ENCODE measurements at places on chromosomes 11 and 22.

DNA sequence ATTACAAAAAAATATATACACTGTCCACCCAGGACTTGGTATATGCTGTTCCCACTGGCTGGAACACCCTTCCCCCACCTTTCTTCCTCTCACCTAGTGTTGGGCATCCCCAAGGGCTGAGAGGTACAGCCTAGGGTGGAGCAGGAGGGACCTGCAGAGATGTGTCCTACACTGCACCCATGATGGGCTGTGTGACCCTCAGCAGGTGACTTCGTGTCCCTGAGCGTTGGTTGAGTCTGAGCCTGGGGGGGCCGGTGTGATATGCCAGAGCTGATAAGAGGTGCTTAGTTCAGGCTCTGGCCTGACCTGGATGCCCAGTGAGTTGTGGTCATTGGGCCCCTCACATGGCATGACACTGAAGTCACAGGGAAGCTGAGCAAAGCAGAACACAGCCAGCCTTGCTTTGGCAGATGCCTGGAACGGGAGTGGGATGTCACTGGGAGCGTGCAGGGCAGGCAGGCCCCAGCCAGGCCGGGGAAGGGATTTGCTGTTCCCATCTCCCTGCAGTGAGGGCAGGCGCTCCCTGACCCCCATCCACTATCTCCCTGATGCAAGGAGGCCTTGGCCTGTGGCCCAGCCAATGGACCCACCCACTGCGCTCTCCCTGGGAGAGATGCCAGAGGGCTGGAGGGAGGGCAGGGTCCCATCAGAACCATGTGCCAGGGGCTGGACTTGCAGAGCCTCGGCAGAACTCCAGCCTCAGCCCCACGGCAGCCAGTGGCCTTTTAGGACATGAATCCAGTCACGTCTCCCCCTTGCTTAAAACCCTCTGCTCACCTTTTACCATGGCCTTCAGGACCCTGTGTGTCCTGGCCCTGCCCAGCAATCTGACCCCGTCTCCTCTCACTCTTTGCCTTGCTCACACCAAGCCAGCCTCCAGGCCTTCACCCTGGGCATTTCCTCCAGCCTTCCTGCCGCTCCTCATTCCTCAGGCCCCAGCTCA, 138.9 kb downstream of the MN1 start:
- no peak for DNase-seq

DNA sequence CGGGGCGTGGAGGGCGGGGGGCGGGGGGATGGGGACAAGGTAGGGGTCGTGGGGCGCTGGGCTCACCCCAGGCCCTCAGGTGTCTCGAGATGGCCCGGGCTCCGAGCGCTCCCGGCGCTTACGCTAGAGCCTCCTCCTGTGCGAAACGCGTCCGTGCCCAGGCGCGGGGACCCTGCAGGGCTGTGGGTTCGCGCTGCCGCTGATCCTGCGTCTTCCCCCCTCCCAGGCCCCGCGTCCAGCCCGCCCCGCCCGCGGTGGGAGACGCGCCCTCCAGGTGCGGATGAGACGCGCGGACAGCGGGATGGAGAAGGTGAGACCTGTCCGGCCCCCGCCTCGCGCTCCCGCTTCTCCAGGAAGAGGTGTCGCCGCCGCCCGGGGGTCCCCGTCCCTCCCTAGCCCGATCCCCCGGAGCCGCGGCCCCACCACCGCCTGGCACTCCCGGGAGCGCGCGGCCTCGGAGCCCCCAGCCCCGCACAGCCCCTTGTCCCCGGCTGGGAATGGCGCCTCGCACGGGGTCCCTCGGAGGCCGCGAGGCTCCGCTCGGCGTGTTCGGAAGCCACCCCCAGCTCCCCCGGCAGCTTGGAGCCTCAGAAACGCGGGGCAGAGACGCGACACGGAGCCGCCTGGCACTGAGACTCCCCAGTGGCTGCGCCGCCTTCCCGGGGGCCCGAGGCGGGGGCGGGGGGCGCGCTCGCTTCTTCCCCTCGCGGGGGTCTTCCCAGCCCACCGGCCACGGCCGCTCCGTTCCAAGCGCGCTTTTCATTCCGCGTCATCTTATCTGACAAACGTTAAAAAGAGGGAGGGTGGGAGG, 27.6 kb upstream of the TOLLIP start:
- DNase-seq, result no peak

- DNase-seq, result no peak
These were observed 7.5 kb upstream of the CDKN1C start for GRCh38 chr11:2892967-2893528.

DNA sequence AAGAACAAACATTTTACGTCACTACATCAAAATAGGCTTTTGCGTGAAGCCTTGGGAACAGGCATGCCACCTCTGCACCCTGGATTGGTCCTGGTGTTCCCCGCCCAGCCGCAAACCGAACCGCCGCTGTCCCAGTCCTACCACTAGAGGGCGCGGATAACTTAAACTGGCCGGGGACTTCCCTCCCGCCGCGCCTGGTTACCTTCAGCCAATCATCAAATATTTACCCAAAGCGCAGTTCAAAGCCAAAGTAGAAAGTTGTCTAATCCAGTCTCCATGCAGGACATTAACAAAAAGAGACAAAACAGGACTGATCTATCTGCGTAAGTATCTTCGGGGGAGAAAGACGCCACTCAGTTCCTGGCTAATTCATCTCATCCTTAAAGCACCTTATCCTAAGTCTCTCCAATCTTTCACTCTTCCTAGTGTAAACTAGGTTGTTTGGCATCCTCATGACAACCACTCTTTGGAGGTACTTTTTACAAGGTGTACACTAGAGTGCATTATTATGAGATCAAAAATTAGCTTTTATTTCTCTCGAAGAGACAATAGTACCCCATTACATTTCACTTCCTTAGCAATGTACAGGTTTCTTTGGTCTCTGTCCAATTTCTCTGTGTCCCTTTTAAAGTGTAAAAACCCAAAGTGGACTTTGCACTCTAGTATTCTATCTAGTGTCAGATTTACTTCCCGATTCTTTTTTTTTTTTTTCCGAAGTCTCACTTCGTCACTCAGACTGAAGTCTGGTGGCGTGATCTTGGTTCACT, 3.9 kb upstream of the CRY2 start:
- DNase-seq, result peak; percentile 87
